Foreskin fibroblast (primary cell): ENCODE measurements at places on chromosomes 3 and 15.

DNA sequence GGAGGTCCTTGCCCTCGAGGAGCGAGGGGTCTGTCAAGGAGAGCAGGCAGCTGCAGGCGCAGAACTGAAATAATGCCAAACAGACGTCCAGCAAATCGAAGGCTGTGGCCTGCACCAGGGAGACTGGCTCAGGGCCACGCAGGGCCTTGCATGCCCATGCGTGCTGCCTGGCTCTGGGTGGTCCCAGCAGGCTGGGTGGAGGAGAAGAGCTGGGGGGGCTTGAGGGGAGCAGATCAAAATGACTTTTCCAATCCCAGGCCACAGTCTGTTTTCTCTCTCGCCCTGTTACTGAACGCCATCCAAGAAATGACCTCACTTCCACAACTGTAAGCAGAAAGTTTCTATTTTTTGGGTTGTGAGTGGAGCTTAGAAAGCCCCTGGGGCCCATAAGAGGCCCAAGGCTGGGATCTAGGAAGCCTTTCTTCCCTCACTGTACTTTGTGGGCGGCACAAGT, 96.9 kb upstream of the RPL32 start:
- peak; percentile 78 for DNase-seq

- no peak for DNase-seq
These were observed 64.4 kb downstream of the LINGO1 start for GRCh38 chr15:77568014-77568972.

DNA sequence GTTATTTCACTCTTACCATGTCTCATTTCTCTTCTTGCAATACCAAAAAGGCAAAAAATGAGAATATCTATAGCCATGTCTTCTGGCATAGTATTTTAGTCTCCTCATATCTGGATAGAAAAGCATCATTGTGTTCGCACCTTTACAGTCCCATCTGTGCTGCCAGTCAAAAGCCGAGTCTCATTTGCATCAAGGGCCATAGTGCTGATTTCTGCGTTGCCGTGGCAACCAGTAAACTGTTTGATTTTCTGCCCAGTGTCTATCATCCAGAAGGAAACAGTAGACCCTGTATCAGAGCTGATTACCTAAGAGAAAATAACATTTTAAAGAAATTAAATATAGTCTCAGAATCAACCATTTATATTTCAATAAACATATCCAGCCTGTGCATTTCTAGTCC, 86.1 kb upstream of the SERPINI2 start:
- no peak for DNase-seq

DNA sequence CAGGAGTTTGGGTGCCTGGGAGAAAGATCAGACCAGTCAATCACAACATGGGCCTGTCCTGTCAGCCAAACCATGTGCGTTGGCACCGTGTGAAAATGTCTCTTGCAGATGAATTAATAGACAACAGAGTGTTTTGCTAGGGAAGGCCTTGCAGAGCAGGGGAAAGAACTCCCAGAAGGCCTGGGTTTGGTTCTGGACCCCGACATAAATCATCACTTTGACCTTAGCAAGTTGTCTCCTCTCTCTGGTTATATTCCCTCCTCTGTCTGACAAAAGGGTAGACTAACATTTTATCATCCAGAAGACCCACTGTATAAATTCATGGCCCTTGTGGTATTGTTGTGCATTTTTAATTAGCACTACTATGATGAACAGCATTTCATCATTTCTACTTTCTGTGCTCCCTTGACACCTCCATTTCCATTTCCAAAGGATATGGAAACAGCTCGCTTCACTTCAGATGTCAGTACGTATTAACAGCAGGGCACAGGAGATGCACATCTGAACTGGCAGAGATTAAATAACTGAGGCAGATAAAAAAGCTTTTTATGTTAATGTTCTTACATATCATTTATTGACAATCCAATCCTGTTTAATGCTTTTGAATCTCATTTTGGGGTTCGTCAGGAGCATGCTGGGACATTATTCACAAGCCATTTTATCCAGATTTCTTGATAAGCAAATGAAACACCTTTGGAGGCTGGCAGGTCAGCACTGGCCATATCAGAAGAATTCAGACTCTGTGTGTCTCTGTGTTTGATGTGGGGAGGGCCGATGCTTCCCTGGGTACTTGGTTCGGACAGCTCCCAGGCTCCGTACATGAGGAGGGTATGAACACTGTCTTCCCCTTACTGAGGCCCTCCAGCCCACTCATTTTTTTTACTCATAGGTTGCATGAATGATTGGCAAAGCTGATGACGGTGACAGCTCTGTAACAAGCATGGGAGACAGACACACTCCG, 28.2 kb upstream of the IL12A start:
- DNase-seq, result no peak

- no peak for DNase-seq
These were observed 34.2 kb downstream of the APBA2 start for GRCh38 chr15:28919679-28920655.
